A549 treated with Hydrocortisone at 1 μM for 4 hours (cell line): ENCODE measurements at places on chromosomes 13 and 19. TPM values are rescaled to one million over a fixed set of nuclear protein-coding genes. Genes with fewer than 3 reads are reported as not detected.

Gene MAST1
- 1.3 to 2.1 TPM (median 1.8 TPM) in 5 replicates for total RNA-seq

Gene CERS4
- 2.6 to 3.8 TPM (median 2.7 TPM) in 5 replicates for total RNA-seq

Gene BCL3
- total RNA-seq = 36.7 to 63.9 TPM (median 55.2 TPM) in 5 replicates

Gene IFNL1
- 0.10 to 0.33 TPM (median 0.13 TPM) in 4 of 5 replicates, not detected in the other for total RNA-seq

Gene ZNF552
- 4.2 to 6.7 TPM (median 5.7 TPM) in 5 replicates for total RNA-seq
